MV-4-11 (cell line): ENCODE measurements at places on chromosomes 1 and 21.
A peak's percentile ranks its signal among the peaks of the same experiment; 100 is the strongest.

DNA sequence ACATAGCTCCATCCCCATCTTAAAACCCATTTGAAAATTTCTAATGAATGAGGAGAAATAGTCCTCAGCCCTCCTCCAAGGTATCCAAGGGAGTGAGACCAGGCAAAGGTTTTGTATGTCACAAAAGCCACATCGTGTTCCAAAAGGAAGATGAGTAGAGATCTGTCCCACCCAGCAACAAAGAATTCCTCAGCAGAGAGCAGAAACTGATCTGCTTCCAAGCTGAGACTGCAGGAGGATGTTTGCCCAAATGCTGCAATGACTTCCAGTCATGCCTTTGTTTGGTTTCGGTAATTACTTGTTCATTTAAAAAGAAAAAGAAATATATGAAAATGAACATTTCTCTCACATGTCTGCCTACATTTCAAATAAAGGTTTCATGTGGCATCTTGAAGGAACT is 186.9 kb downstream of the SETD4 start:
- DNase-seq, result peak; percentile 34

DNA sequence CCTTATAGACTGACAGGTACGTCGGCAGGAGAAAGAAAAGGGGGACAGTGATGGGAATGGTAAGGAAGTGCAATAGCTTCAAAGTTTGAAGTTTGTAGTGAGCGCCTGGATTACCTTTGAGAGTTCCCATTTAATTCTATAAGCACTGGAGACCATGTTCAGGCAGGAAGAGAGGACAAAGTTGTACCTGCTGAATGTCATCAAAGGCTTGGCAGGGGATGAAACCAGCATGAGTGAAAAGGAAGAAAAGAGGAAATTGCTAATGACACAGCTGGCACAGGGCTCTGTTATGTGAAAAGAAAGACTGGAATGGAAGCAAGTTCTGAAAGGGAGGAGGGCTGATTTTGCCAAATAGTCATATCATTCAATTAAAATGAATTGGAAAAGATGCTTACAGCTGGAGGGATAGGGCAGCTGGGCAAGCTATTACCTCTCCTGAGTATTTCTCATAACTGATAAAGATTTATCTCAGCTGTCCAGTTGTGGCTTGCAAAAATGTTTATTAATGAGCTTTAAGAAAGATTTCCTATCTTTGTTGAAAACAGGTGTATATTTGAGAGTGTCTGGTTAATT is 109.2 kb downstream of the HMCN1 start:
- no peak for DNase-seq

GRCh38 chr1:182114627-182115023 is 53.1 kb upstream of the ZNF648 start:
- DNase-seq, result no peak

DNA sequence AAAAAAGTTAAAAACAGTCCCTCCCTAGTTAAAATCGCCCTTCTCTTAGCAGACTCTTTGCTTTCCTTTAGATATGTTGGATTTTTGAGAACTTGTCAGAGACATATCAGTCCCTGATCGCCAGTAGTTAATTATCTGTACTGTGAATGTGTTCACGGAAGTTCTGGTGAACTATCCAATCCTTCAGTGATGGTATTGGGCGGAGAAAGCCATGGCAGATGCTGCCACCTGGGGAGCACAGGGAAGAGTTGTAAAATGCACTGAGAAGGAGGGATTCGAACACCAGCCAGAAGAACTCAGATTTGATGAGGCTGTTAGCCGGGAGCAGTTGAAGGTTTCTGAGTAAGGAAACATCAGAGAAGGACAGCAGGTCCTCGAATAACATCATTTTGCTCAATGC is 17.5 kb upstream of the KIF14 start:
- no peak for DNase-seq

DNA sequence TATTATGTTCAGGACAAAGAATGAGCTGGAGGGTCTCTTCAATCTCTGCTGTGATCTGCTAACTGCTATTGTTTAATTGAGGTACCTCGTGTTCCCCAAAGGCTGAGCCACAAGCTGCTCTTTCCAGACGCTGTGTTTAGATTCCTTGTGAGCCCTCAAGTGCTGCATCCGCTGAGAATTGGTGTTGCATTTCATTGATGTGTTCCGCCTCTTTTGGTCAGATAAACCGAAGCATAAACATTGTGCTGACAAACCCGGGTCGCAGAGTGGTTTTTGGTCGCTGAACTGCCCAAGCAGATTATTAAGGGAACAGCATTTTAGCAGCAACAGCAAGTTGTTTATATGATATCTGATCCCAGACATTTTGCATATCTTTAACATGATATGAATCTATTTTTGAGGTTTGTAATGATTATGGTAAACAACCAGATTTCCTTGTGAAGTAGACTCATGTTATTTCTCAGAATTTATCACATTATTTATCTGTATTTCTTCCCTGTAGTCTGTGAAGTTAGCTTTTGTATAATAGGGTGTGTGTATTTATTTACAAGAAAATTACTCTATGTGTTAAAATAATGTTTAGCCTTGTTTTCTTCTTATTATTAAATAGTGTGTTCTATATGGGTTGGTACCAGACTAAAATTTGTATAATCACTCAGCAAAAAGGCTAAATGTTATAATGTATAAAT is 217.2 kb upstream of the C1orf105 start:
- DNase-seq, result no peak

DNA sequence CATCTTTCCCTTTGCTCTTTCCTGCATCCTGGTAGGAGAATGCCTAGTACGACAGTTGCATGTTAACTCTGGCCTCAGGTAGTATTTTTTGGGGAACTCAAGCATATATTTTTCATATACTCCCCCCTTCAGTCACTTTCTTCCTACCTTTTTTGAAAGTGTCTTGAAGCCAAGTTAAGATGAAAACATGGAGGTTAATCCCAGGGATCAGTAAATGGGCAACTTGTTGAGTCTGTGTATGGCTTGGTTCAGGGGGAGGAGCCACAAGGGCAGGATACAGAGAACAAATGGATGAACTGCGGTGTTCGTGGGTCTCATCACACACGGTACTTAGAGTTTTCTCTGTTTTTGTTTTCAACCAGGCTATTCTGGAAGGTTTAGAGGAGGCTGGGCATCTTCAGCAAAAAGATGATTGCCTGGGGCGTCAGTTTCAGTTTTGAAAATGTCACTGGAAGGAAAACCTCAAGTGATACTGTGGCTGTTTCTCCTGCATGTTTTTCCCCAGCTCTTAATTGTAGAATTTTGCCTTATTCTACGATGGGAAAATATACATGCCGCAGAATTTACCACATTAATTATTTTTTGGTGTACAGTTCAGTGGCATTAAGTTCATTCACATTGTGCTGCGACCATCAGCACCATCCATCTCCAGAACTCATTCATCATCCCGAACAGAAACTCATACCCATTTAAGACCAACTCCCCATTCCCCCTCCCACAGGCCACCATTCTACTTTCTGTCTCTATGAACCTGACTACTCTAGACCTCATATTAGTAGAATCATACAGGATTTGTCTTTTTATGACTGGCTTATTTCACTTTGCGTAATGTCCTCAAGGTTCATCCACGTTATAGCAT is 71.5 kb downstream of the MAP10 start:
- no peak for DNase-seq
